ENCODE measurements at places on chromosomes 1 and 21. TPM values are rescaled to one million over a fixed set of nuclear protein-coding genes. Genes with fewer than 3 reads are reported as not detected.

FAM72A gene
- 28.5 TPM for total RNA-seq

KCNJ9 gene
- total RNA-seq = not detected

TMEM167B gene
- total RNA-seq = 32.6 TPM

CLCA4 gene
- not detected for total RNA-seq

CLCA1 gene
- not detected for total RNA-seq

IFNLR1 gene
- 6.2 TPM for total RNA-seq

GRCh38 chr1:74356493-74356892 lies 121.3 kb downstream of the TNNI3K start:
- H3K27ac ChIP-seq = no peak overlapping the region
- H3K36me3 ChIP-seq = no peaks in the 10 kb centered on the region
- no peak for DNase-seq

DNA sequence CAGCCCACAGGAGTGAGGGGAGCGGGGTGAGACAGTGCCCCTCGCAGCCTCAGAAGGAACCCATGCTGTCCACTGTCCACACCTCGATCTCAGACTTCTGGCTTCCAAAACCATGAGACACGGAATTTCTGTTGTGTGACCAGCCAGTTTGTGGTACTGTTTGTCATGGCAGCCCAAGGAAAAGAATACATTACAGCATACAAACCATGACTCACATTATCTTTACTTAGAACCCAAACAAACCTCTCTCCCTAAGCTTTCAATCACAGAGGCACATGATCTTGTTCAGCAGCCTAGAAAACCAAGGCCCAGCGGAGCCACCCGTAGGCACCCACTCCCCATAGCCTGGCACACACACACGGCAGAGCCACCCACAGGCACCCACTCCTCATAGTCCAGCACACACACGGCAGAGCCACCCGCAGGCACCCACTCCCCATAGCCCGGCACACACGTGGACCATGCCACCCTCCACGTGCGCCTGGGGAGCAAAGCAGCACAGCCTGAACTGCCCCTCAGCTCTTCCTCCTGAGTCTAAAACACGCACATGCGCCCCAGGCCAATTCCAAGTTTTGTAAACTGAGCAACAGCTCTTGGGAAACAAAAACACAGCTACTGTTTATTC lies 458 bp upstream of the KRTAP10-4 start:
- peaks cover 2% of the 10 kb centered on the region for H3K36me3 ChIP-seq
- no peak overlapping the region for H3K27ac ChIP-seq
- H3K27me3 ChIP-seq = peaks cover 1% of the 10 kb centered on the region
- H3K4me1 ChIP-seq = no peaks in the 10 kb centered on the region
- no peak for DNase-seq

- no peak overlapping the region for H3K4me3 ChIP-seq
- no peaks in the 10 kb centered on the region for H3K36me3 ChIP-seq
- no peaks in the 10 kb centered on the region for H3K27me3 ChIP-seq
- no peak for DNase-seq
- peaks cover 8% of the 10 kb centered on the region for H3K4me1 ChIP-seq
- no peak overlapping the region for H3K27ac ChIP-seq
Measured at GRCh38 chr1:198361237-198361767, 179.2 kb downstream of the ATP6V1G3 start.

GRCh38 chr1:112605633-112606327 lies 13.2 kb downstream of the ST7L start:
- peaks cover 34% of the 10 kb centered on the region for H3K36me3 ChIP-seq
- no peak overlapping the region for H3K4me3 ChIP-seq
- H3K27ac ChIP-seq = peak overlapping the region; percentile 18
- peaks cover 9% of the 10 kb centered on the region for H3K4me1 ChIP-seq
- H3K27me3 ChIP-seq = no peaks in the 10 kb centered on the region
- peak; percentile 17 for DNase-seq

DNA sequence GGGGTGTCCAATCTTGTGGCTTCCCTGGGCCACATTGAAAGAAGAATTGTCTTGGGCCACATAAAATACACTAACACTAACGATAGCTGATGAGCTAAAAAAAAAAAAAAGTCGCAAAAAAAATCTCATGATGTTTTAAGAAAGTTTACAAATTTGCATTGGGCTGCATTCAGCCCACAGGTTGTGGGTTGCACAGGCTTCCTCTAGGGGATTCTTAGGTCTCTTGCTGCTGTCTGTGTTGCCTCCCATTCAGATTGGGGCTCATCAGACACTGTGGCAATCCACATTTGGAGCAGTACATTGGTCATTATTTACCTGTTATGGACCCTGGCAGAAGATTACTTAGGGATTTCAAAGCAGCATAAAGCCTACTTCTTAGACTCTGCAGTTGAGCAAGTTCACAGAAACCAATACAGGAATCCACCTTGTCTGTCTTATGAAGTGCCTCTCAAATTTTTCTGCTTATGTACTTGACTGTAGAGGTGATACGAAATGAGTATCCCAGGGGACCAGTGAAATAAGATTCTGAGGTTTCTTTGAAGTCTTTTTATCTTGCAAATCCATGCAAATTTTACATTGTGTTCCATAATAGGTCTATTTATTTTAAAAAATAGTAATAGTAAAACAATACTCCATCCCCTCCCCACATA lies 205.5 kb downstream of the RPS6KC1 start:
- H3K4me1 ChIP-seq = no peaks in the 10 kb centered on the region
- peaks cover 2% of the 10 kb centered on the region for H3K36me3 ChIP-seq
- H3K27me3 ChIP-seq = no peaks in the 10 kb centered on the region
- H3K27ac ChIP-seq = no peak overlapping the region
- DNase-seq = no peak

- peaks cover 12% of the 10 kb centered on the region for H3K36me3 ChIP-seq
- no peak overlapping the region for H3K4me3 ChIP-seq
- no peaks in the 10 kb centered on the region for H3K27me3 ChIP-seq
- peak overlapping the region; percentile 67 for H3K27ac ChIP-seq
Measured at GRCh38 chr1:92465256-92465647, 21.5 kb downstream of the GFI1 start.

- no peaks in the 10 kb centered on the region for H3K27me3 ChIP-seq
- DNase-seq = no peak
- no peaks in the 10 kb centered on the region for H3K36me3 ChIP-seq
- no peaks in the 10 kb centered on the region for H3K4me1 ChIP-seq
- H3K4me3 ChIP-seq = no peak overlapping the region
- no peak overlapping the region for H3K27ac ChIP-seq
Measured at GRCh38 chr1:67937010-67937409, 103.7 kb upstream of the GNG12 start.
